BJ (cell line): ENCODE measurements at places on chromosomes 11 and 22. TPM values are rescaled to one million over a fixed set of nuclear protein-coding genes. Genes with fewer than 3 reads are reported as not detected.

GRCh38 chr11:126181939-126182730, 29.3 kb downstream of the RPUSD4 start:
- no peak for DNase-seq

DNA sequence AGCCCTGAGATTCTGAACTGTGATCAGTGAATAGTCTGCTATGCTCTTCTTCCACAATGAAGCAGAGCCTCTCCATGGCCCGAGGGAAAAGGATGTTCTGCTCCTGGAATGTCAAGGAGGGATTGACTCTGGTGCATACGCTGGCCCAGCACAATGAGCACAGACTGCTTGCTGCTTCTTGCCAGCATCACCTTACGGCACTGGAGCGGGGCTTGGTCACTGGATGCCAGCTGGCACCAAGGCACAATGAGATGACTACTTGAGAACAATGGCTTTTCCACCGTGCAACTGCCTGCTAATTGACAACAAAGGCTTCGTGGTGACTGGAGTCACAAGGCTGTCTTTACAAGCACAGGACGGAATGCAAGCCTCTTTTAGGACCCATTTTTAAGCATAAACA, 139.2 kb downstream of the DSCAML1 start:
- no peak for DNase-seq

DNA sequence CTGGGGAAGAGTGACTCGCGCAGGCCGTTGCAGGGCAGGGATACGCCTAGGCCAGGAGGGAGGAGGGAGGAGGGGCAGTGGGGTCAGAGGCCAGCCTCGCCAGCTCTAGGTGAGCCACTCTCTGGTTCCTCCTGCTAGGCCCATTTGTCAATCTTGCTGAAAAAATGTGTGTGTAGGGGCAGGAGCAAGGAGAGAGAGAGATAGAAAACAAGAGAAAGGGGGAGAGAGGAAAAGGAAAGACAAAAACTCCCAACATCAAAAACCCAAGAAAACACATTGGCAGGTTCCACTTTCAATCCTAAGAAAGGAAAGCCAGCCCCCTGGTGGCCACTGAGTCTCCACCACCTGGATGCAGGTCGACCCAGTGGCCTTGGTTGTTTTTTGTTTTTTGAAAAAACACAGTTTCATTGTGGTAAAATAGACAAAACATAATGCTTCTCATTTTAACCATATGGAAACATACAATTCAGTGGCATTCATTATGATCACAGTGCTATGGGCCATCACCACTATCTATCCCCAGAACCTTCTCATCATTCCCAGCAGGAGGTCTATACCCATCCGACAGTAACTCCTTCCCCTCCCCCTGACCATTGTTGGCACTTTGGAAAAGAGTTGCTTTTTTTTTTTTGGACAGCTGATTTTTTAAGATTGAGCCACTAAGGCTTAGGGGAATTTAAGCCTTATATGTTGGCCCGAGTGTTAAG, 10.9 kb downstream of the OMP start:
- DNase-seq, result no peak

- DNase-seq, result no peak
Observed at GRCh38 chr22:27801202-27801615, 347 bp downstream of the MN1 start.

- no peak for DNase-seq
Observed at GRCh38 chr22:17827466-17827865, 53.2 kb upstream of the BID start.

- DNase-seq, result no peak
Observed at GRCh38 chr11:398826-399225, 4.8 kb downstream of the PKP3 start.

- no peak for DNase-seq
Observed at GRCh38 chr11:65401073-65401802, 14.8 kb downstream of the FRMD8 start.

GRCh38 chr11:63443714-63444113, 47.3 kb downstream of the PLAAT5 start:
- DNase-seq, result no peak

DNA sequence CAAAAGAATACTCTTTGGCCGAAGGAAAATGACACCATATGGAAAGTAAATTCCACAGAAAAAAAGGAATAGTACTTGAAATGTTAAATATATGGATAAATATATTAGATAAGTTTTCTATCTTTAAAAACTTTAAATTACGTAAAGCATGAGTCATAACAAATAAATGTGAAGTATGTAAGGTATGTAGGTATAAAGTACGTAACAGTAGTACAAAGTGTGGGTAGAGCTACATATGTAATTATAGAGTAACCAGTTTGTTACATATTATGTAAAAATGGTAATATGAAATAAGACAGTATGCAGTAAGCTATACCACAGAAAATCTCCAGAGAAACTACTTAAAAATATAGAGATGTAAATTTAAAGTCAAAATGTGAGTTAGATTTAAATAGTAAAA, 582.3 kb upstream of the CHORDC1 start:
- DNase-seq, result no peak

DNA sequence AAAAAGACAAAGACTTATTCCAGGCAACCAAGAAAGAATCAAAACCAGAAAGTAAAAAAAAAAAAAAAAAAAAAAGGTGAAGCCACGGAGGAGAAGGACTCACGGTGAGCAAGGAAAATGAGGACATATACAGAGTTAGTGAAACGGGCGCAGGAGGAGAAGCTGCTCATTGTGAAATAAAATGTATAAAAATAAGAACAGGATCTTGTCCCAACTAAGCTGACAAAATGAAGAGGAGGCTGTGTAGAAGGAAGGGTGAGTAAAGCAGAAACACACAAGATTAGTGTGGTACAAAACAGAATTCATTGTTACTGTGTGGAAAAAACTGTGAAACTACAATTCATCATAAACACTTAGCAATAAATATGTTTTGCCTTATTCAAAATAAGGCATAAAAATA, 7.6 kb downstream of the IL17REL start:
- no peak for DNase-seq

- DNase-seq, result no peak
Observed at GRCh38 chr11:76977791-76978190, 56.4 kb upstream of the B3GNT6 start.

GRCh38 chr11:76803811-76804600, 20.9 kb downstream of the TSKU start:
- no peak for DNase-seq

DNA sequence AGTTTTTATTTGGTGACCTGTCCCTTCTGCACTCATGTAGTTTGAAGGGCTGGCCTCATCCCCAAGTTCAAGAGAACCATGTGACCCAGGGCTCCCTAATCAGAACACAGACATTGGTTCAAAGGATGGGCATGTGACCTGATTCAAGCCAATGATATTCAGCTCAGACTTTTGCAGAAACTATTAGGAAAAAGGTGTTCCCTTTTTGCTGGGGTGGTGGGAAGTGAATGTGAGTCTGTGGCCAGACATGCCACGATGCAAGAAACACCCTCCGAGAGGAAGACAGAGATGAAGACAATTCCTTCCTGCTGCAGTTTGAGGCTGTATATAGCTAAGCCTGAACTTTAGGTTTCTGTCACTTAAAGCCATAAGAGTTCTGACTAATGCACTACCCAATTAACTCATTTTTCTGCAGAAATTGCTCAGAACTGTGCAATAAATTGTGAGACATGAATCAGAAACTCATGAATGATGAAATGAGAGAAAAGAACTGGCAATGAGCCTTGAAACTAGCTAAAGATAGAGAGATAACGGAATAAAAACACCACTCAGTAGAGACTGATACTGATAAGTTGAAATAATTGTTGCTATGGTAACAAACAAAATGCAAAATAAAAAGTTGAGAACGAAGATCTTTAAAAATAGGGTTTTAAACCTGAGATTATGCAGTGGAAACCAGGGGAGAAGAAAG, 9.2 kb upstream of the MAPK1 start:
- DNase-seq, result peak; percentile 40

- no peak for DNase-seq
Observed at GRCh38 chr22:41488076-41488475, 19.2 kb downstream of the ACO2 start.

- DNase-seq, result peak; percentile 14
Observed at GRCh38 chr11:118287006-118287405, 17.5 kb upstream of the CD3E start.

GRCh38 chr11:130181295-130182272, 22.0 kb downstream of the ST14 start:
- no peak for DNase-seq

GRCh38 chr11:38448284-38448683, 1850.2 kb upstream of the RAG2 start:
- no peak for DNase-seq

GRCh38 chr11:63663809-63664208, 7.4 kb downstream of the ATL3 start:
- DNase-seq, result no peak

- no peak for DNase-seq
Observed at GRCh38 chr22:27804470-27805297, 3.1 kb upstream of the MN1 start.

DNA sequence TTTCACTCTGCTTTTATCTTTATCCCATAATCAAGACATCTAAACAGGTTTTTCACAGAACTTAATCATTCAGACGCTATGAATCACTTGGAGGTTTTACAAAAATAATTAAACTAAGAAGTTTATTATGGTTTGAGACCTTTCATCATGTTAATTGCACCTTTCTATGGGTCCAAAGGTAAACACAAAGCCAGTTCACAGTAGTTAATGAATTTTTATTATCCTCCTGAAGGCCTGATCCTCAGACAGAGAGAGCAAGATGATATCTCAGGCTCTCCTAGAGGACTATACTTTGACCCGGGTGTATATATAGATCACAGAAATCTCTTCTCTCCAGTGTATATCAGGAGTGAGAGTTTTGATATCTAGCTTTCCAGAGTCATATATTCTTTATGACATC, 1044.3 kb upstream of the RAG2 start:
- no peak for DNase-seq

- DNase-seq, result no peak
Observed at GRCh38 chr22:43053176-43053575, 36.0 kb downstream of the TTLL1 start.

DNA sequence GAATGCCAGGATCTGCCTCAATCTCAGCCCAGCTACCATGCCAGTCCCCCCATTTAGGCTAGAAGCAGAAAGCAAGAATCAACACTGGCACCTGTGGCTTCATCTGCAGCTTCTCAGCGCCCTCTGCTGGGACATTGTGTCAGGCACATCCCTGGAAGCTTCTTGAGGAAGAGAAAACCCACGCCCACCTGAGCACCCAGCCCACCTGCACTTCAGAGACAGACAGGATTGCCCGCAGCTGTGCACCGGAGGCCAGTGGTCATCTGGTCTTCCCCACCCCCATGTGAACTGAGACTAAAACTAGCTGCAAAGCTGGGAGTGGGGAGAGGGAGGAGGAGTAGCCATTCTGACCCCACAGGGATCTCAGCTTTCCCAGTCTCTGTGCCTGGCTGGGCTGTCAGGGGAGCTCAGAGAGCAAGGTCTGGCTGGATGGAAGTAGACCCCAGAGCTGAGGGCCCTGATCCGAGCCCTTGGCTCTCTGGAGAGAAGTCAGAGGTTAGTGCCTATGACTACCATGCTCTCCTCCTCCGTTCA, 66.8 kb downstream of the FEZ1 start:
- no peak for DNase-seq

DNA sequence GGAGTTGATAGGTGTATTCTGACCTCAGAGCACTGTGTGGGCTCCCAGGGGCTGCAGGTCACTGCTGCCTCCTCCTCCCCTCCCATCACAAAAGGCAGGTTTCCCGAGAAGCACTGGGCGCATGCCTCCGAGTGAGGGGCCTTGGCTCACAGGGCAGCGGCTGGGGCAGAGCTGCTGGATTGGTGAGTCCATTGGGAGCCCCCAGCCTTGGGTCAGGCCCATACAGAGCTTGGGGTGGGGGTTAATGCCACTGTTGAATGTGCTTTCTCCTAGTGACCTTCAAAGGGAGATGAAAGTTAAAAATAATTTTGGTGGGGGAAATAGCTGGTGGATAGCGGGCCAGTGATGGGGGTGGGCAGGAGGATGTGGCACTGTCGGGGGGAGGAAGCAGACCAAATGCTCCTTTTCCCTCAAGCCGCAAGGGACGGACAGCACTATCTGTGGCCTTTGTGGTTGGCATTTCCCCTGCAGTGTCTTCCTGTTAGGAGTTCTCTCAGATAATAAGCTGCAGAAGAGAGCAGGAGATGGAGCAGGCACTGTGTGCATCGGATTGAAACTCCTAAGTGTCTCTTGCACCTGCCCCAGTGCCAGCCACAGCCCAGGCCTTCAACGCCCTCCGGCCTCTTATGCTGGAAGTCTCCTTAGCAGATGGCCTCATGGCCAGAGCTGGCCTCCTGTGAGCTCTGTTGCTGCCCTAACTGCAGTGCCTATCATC, 3.2 kb downstream of the TUBA8 start:
- DNase-seq, result no peak

- DNase-seq, result peak; percentile 15
Observed at GRCh38 chr22:30390974-30391691, 3.9 kb upstream of the RNF215 start.

GRCh38 chr11:20656901-20657300, 12.5 kb upstream of the NELL1 start:
- no peak for DNase-seq

- no peak for DNase-seq
Observed at GRCh38 chr22:23684561-23685031, 6.2 kb upstream of the RGL4 start.

GRCh38 chr11:87223816-87224215, 186.1 kb downstream of the TMEM135 start:
- DNase-seq, result peak; percentile 3

DNA sequence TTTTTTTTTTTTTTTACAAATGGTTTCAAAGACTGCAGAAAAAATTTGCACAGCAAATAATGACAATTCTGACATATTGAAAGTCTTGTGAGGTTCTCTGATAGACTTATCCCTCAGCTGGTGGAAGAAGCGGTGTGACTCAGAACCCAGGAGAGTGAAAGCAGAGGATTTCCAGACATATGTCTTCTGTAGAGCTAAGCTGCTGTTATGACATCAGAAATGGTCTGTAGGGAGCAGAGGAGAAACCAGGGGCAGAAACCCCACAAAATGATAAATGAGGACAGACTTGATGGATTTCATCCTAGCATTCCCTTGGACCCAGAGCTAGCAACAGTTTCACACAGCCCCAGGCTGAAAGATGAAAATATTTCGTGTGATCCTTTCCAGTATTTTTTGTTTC, 582.6 kb downstream of the METTL15 start:
- no peak for DNase-seq

Gene UBQLNL
- polyA plus RNA-seq, result 0.25 and 0.31 TPM in 2 replicates

Gene GGT5
- 13.3 and 29.1 TPM in 2 replicates for polyA plus RNA-seq

Gene CRYBB3
- polyA plus RNA-seq, result not detected in 2 replicates

Gene AIFM3
- 0.25 and 0.28 TPM in 2 replicates for polyA plus RNA-seq

Gene MED19
- polyA plus RNA-seq, result 25.9 and 28.4 TPM in 2 replicates

Gene SAA4
- polyA plus RNA-seq, result not detected in 2 replicates

Gene OR51I2
- not detected in 2 replicates for polyA plus RNA-seq

Gene PARVG
- not detected in 2 replicates for polyA plus RNA-seq

Gene C11orf97
- not detected in 2 replicates for polyA plus RNA-seq

Gene IGSF22
- polyA plus RNA-seq, result 0.07 and 0.15 TPM in 2 replicates
